T47D (cell line): ENCODE measurements at places on chromosomes 3 and 15.

DNA sequence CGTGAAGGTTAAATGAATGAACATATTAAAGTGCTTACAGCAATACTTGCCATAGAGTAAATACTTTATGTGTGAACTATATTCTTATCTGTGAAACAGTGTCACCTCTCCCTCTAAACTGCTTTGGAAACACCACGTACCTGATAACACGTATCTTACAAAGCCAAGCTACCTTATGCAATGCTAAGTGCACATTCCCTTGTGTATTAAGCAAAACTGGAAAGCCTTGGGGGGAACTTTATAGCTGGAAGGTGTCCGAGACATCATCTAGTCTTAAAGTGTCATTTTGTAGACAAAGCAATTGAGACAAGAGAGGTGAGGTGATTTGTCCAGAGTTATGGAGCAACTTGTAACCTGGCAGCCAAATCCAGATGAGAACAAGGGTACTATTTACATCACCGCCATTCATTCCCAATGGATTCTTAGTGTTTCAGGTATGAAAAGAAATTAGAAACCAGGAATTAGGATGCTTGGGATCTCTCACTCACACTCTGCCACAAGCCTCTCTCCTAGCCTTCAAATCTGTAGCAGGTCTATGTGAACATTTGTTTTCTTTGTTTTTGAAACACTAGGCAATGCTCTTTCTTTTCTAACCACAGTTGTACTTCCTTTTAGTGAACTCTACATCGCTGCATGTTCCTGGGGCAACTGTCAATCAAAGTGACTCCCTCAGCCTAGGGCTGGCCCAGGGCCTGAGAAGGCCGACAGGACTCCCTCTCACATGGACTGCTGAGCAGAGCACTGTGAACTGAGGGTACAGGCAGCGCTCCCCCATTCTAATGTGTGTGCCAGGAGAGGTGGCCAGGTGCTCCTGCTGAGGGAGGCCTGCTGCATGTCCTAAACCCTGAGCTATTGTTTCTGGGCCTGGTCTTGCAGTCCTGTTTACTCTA is 13.9 kb upstream of the MGLL start:
- no peak for DNase-seq

DNA sequence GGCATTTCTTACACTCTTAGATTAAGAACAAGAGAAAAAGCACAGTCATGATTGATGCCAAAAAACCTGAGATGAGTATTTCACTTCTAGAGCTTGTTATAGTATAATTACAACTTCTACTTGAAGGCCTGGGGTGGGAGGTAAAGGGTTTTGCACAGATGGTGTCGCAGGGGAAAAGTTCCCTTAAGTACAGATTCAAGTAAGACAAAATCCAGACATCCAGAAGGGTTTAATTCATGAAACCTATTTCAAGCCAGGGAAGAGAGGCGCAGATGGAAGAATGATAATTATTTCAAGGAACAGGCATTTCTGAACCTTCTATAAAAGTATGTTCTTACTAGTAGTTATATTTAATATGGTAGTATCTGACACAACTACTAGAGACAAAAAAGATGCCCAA is 70.6 kb downstream of the TM4SF4 start:
- no peak for DNase-seq

- no peak for DNase-seq
These were observed 13.6 kb downstream of the HAPLN3 start for GRCh38 chr15:88881775-88882174.

GRCh38 chr15:89123181-89123525 is 34.9 kb downstream of the ABHD2 start:
- DNase-seq: no peak

GRCh38 chr3:59121346-59122144 is 71.7 kb upstream of the CFAP20DC start:
- no peak for DNase-seq

GRCh38 chr15:49718846-49719245 is 98.0 kb downstream of the DTWD1 start:
- no peak for DNase-seq

DNA sequence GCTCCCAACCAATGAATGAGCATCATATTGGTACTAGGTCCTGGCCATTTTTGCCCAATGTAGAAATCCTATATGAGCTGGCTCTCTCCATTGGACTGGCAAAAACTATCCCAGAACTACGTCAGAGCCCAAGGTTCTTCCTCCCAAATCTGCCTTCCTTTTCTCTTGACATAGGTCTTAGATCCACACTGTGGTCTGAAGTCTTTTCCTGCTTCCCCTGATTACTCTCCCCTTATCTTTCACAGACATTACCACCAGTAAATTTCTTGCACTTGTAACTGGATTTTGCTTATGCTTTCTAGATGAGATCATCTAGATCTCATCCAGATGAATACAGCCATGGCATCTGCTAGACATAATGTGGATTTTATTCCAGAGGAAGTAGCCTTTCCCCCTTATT is 141.2 kb upstream of the GADL1 start:
- no peak for DNase-seq
